ENCODE measurements at places on chromosomes 1 and 21.

DNA sequence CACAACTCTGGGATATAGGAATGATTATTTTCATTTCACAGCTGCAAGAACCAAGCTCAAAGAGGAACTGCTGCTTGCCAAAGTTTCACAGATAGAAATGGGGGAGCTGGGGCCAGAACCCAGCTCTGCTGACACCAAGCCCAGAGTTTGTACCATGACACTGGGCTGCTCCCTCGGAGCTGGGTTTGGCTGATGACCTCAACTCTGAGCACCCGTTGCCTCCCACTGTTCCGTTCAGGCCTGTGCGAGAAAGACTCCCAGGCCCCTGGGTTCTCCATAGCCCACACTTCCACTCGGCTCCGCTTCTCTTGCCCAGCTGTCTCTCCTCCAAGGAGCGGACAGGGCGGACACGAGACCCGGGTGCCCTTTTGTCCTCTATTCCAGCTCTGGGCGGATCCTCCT, 55.2 kb downstream of the NGF start:
- DNase-seq, result no peak

DNA sequence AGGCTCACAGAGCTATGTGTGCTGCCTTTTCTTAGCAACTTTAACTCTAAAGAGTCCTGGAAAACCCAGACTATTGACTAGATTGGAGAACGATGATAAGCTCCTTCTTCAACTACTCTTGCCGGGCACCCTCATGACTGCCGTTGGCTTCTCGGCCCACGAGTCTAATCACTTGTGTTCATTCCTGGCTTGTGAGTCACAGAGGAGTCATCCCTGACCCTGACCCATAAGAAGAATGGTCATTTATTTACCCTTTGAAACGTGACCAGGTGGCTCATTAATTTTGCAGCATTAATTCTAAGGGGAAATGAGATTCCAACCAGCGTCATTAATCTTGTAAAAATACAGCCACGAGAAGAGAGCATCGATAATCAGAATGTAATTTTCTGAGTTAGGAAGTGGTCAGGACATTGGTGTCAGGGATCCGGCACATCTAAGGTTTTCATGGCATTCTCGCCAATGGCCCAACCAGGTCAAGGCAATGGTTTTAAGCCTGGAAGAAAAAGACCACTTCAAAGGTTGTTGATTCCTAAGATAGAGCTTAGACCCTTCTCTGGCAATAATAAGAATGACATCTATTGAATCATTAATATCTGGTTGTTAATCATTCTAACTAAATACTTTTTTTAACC, 183.6 kb upstream of the RUNX1 start:
- no peak for DNase-seq

DNA sequence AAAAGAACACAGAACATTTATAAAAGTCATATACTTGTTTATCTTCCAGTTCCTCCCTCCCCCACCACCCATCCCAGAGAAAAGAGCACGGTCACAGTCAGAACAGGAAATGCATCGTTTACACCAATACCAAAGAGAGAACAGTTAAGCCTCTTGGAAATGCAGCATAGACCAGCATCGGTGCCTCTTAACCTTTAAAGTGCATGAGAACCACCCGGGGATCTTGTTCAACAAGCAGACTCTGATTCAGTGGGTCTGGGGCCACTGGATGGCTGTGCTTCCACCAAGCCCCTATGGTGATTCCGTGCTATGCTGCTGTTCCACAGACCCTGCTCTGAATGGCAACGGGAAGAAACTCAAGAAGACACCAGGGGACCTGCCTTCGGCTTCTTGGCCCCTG, 19.2 kb downstream of the FAM89A start:
- no peak for DNase-seq

DNA sequence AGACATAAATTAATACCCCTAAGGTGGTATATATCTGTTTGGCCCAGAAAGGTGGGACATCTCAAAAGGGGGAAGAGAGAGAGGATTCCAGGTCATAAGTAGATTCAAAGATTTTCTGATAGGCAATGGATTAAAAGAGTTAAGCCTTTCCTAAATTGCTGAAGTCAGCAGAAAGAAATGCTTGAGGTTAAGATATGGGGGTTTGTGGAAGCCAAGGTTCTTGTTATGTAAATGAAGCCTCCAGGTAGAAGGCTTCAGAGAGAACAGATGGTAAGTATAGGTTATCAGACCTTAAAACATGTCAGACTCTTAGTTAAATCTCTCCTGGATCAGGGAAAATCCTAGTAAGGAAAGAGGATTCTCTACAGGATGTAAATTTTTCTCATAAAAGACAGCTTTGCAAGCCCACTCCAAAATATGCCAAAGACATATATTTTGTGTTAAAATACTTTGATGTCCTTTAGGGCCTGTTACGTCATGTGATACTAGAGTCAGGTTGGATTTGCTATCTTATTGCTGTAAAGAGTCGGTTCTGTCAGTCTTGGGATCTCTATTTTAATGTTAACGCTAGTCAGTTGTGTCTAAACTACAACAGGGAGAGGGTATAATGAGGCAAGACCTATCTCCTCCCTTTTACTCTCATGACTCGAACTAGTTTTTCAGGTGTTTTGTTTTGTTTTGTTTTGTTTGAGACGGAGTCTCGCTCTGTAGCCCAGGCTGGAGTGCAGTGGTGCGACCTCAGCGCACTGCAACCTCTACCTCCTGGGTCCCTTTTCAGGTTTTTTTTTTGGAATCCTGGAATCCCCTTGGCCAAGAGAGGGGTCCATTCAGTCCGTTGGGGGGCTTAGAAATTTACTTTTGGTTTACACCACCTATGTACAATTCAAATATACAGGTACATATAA, 30.6 kb downstream of the RGS2 start:
- DNase-seq, result no peak

DNA sequence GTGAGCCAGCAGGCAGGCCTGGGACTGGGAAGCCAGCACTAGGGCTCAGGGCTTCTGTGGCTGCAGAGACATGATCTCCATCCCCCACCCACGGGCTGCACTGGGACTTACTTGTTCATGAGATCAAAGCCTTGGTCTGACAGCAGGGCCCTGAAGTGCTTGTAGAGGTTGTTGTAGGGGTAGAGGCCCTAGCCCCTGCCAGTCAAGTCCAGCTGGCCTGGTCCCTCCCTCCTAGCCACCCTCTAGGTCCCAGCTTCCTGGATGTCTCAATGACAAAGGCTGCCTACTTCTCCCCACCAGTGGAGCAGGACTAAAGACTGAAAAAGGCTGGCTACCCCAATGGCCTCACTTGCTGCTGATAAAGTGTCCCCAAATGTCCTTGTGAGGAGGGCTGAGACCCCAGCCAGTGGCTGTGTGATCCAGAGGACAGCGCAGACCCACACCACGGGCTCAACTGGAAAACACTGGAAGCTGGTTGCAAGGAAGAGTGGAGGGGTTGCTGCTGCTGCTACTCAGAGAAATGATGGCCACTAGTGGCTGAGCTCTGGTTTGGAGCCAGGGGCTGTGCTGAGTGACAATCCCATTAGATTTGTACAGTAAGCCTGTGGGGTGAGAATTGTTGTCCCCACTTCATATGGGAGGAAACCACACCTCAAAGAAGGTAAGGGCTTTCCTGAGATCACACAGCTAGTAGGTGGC, 1.4 kb downstream of the HTR1D start:
- DNase-seq, result no peak

DNA sequence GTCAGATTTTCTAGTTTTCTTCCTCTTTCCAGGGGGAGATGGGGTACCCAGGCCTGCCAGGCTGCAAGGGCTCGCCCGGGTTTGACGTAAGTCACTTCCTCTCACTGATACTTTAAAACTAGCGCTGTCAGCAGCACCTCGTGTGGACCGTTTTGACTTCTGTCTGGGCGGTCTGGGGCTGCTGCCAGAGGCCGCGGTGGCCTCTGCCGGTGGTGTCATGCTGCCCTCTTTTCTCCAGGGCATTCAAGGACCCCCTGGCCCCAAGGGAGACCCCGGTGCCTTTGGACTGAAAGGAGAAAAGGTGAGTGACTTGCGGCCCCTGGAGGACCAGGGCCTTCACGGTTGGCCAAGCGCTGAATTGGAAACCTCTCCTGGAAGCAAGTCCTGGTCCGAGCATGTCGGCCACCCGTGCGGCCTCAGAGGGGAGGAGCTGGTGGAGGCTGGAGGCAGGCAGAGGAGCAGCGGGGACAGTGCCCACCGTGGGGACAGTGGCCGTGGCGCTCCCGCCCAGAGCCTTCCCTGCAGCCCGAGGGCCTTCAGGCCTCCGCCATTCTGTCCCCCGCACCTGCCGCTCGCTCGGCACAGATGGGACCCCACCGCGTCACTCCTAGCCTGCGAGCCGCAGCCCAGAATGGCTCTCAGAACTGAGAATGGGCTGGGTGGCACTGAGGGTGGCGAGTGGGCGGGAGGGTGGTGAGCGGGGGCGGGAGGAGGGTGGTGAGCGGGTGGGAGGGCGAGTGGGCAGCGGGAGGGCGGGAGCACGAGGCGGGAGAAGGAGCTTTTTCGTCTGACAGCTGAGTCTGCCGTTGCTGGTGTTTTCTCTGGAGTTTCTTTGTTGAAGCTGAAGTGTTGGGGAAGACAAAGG, 9.4 kb downstream of the COL6A1 start:
- peak; percentile 83 for DNase-seq

GRCh38 chr1:47474278-47475193, 36.7 kb downstream of the FOXD2 start:
- no peak for DNase-seq

DNA sequence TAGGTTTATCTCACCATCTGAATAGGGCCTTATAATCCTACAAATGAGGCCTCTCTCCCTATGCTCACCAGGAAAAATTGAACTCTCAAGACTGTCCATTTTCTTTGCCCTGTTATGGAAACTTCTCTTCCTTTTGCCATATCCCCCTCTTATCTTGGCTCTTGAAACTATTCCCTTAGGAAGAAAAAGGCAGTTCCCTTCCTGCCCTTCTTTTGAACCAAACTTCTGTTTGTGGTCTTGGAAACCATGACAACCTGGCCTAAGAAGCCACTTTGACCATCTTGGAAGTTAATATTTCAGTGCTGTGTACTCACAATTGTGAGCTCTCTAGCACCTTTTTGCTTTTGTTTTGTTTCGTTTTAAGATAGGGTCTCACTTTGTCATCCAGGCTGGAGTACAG, 40.0 kb downstream of the ATP2B4 start:
- no peak for DNase-seq

DNA sequence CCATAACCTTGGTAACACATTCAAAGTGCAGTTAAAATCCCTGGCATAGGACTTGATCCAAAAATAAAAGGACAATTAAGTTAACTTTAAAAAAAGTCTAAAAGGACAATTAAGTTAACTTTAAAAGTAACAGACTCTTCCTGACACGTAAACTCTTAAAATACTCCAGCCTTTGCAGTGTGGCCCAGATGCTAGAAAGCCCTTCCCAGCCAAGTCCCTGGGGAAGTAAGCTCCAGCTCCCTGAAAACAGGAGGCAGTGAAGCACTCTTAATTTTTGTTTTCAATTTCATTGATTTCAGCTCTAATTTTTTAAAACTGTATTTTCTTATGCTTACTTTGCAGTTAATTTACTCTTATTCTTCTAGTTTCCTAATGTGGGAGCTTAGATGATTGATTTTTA, 5.1 kb upstream of the AIM2 start:
- DNase-seq, result no peak

DNA sequence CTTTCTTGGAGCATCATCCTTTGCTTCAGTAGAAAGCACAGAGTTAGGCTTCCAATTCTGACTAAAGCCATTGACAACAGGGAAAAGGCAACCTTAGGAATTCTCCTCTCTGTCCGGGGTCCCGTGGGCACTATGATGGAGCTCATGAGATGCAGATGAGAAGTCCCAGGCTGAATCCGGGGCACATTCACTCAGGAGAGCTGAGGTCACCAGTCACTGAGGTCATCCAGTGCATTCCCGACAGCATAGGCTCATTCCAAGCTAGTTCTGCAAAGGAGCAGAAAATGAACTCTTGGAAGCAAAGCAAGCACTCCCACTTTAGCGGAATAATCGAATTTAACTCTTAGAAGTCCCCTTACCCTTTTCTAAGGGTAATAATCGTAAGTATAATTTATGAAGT, 6.8 kb downstream of the CR1 start:
- DNase-seq, result no peak

DNA sequence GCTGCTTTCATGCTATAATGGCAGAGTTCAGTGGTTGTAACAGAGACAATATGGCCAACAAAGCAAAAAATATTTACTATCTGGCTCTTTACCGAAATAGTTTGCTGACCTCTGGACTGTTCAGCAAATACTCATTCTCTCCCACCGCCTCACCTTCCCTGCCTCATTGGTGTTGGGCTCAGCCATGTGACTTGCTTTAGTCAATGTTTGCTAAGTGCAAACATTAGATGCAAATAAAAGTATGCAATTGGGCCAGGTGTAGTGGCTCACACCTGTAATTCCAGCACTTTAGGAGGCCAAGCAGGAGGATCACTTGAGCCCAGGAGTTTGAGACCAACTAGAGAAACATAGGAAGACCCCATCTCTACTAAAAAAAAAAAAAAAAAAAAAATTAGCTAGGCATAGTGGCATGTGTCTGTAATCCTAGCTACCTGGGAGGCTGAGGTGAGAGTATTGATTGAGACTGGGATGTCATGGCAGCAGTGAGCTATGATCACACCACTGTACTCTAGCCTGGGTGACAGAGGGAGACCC, 55.1 kb downstream of the RPL5 start:
- no peak for DNase-seq

Measured in osteocyte (in vitro differentiated cells).